Heart right ventricle (tissue), 16 donors: ENCODE measurements at places on chromosomes 5 and 9. TPM values are rescaled to one million over a fixed set of nuclear protein-coding genes. Genes with fewer than 3 reads are reported as not detected.

PDE8B gene
- 1.1 TPM for polyA plus RNA-seq

TAL2 gene
- not detected for polyA plus RNA-seq

GRAMD2B gene
- polyA plus RNA-seq = 13.3 TPM

FSD1L gene
- polyA plus RNA-seq = 2.7 TPM

TMEM215 gene
- not detected for polyA plus RNA-seq

GDF9 gene
- 0.10 TPM for polyA plus RNA-seq

SPATA31D4 gene
- not detected for polyA plus RNA-seq

C9orf153 gene
- polyA plus RNA-seq = 0.44 TPM

ADAMTS19 gene
- 0.16 TPM for polyA plus RNA-seq

LCN15 gene
- 6.1 TPM for polyA plus RNA-seq

NPR3 gene
- polyA plus RNA-seq = 6.2 TPM

ORM1 gene
- polyA plus RNA-seq = 0.59 TPM

ACOT12 gene
- not detected for polyA plus RNA-seq

CDO1 gene
- 4.7 TPM for polyA plus RNA-seq

ANKRD31 gene
- polyA plus RNA-seq = under 0.01 TPM

PPP2R2B gene
- 0.06 TPM for polyA plus RNA-seq

CTXN3 gene
- not detected for polyA plus RNA-seq

SLC22A4 gene
- 0.51 TPM for polyA plus RNA-seq

C6 gene
- polyA plus RNA-seq = 10.4 TPM

DAPK1 gene
- polyA plus RNA-seq = 1.1 TPM

BARHL1 gene
- not detected for polyA plus RNA-seq

PAEP gene
- not detected for polyA plus RNA-seq

BTNL3 gene
- not detected for polyA plus RNA-seq
